ENCODE measurements at places on chromosomes 1 and 21.

DNA sequence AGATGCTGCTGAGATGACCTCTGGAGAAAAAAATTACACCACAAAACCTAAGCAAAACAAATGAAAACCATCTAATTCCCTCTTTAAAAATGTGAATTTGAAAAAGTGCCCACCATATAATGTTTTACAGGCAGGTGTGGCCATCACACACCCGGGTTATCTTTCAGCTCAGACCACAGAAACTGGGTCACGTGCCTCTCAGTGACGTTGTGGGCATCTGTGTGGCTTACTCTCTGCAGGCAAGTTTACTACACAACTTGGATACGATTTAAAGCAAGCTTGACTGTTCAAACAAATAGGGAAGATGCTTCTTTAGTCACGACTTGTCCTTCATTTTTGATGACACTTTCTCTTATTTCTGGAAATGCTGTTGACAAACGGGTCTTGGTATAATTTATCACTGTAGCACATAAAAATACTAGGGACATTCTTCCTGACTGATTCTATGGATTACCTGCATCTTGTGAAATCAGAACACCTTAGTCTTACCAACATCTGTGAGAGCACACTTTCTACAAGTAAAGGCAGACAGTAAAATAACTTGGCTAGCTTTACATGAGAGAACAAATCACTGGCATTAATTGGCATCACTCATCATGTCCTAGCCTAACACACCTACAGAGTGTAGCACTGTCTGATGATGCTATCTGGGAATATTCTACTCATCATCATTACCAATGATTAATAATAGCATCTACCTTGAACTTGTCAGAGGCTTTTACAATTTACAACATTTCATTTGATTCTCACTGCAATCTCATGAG lies 89.3 kb upstream of the EDEM3 start:
- DNase-seq = no peak

DNA sequence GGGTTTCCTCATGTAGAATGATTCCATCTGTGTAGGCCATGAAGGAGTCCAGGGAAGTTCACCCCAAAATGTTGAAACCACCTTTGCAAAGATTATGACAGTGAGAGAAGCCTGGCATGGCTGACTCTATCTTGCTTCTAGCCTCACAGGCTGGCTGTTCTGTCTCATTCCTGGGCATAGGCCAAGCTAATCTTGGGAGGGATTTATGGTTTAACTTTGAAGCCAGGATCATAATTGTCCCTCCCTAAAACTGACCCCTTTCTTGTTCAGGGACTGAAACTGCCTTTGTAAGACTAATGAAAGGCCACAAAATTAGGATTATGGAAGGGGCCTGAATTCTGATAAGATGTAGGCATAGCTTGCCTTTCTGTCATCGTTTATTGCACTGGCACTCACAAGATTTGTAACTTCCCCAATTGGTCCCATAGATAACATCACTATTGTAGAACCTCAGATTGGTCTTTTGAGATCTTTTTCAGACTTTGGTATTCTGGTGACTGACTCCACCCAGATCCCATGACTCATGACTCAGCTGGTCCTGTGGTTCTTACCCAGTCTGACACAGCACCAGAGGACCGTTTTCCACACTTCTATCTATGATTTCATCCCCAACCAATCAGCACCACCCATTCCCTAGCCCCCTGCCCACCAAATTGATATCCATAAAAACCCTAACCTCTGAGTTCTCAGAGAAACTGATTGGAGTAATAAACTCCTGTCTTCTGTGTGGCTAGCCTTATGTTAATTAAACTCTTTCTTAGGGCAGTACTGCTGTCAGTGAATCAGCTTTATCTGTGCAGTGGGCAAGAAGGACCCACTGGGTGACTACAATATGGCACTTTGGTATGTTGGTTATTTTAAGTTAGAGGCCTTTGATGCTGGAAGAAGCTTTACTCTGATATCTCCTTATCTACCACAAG lies 13.6 kb upstream of the LAMTOR5 start:
- DNase-seq = no peak

DNA sequence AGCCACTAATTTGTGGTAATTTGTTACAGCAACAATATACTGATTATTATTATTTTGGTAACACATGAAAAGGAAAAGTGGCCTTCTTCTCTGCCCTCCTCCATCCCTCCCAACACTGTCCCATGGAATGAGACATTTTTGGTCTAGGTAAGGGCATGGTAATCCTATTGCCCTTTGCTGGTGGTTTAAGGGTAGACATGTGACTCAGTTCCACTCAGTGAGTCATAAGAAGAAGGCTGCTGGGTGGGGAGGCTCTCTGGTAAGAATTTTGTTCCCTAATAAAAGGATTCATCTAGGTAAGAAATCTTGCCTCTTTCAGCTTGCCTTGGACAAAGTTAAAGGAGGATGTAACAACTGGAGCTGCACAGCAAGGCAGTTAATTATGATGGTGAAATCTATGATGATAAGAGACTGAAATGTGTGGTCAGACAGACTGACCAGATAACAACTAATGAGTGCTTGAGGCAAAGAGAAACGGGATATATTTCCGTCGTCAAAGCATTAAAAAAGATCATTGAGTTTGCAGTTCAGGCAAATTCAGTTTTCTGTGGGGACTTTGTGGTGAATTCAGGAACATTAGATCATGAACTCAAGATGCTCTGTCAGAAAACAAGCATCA lies 232.0 kb upstream of the KCNK2 start:
- DNase-seq = no peak

DNA sequence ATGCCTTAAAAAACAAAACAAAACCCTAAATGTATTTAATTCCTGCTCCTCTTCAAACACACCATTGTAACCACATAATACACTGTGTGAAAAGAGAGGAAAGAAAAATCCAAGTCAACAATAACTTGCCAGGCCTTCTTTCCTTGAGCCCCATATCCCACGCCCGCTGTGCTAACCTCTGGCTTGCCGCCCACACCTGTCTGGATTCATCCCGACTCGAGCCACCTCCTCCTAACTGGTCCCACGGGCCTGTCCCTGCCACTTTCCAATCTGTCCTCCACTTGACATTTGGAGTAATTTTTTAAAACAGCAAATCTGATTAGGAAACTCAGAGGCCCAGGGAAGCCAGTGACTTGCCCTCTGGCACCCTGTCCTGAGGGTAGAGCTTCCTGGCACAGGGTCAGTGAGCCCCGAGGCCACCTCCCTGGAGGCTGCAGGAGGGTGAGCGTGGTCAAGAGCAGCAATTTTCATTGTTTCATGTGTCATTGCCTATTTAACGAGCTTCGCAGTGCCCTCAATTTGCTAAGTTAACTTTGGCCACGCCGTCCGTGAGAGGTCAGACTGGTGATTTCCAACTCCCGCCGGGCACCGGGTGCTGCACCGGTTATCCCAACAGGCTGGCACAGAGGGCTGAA lies 54.1 kb downstream of the B3GALT5 start:
- no peak for DNase-seq

- no peak for DNase-seq
These were observed 98.9 kb upstream of the KCNK1 start for GRCh38 chr1:233514946-233515391.

- DNase-seq = no peak
These were observed 38.0 kb upstream of the RASAL2 start for GRCh38 chr1:178055779-178056471.

DNA sequence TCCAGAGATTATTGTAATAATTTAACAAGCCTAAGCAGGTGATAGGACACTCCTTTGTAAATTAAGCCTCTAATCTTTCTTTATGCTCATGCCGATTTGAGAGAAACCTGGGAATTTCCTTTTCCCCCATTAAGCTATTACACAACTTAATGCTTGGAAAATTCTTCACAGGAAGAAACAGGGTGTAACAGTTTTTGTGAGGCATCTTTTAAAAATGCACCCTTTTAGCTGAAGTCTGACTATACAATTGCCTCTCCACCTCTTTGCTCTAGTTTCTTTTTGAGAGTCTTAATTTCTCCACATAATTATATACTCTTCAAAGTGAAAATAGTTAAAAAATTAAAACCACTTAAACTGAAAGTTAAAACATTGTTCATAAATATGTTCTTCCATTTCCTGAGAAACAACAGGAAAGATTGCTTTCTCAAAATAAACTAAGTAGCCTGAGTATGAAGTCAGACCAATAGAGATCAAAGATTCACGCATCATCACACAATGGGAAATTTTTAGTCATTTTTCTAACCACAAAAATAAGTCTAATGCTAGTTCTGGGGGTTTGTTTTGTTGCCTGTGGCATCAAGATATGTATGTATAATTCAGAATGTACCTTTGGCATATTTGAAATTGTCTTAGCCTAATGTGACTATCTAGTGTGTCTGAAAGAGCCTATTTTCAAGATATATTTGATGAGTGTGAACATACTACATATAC lies 34.7 kb downstream of the LRRC8D start:
- DNase-seq = no peak
